Posterior vena cava (tissue), 2 donors: ENCODE measurements at places on chromosomes 4 and X. TPM values are rescaled to one million over a fixed set of nuclear protein-coding genes. Genes with fewer than 3 reads are reported as not detected.

DNA sequence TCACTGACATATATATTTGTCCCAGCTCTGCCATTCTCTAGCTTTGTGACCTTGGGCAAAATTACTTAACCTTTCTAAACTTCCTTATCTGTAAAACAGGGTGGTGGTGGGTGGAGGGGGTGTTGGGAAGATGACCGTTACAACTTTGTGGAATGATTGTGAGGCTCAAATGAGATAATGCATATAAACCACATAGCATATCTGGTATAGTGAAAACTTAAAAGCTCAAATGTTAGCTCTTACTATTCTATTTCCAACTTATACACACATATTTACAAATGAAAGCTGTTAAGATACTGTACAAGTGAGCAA lies 52.9 kb upstream of the HPRT1 start:
- DNase-seq = no peak

SLC4A4 gene
- 3.6 TPM for total RNA-seq

- no peak for DNase-seq
These were observed 18.4 kb downstream of the NLGN4X start for GRCh38 chrX:6210230-6210629.

- DNase-seq = no peak
These were observed 312.4 kb upstream of the PABPC5 start for GRCh38 chrX:91122151-91122694.

DNA sequence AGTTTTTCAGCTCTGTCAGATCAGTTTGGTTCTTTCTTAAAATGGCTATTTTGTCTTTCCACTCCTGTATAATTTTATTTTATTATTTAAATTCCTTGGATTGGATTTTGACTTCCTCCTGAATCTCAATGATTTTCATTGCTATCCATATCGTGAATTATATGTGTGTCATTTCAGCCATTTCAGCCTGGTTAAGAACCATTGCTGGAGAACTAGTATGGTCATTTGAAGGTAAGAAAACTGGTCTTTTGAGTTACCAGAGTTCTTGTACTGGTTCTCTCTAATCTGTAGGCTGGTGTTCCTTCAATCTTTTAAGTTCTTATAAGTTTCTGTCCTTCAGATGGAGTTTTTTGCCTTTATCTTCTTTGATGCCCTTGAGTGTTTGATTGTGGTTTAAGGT lies 815.5 kb downstream of the KLHL13 start:
- DNase-seq = no peak

- no peak for DNase-seq
These were observed at the start of gene KLKB1 for GRCh38 chr4:186227221-186227620. KLKB1 (plus strand) TSS chr4:186227507; CDS start chr4:186228196, 689 bp downstream.

PABPC5 gene
- 2.9 TPM for total RNA-seq

GRCh38 chr4:101708293-101709039 lies 82.1 kb upstream of the BANK1 start:
- no peak for DNase-seq

DNA sequence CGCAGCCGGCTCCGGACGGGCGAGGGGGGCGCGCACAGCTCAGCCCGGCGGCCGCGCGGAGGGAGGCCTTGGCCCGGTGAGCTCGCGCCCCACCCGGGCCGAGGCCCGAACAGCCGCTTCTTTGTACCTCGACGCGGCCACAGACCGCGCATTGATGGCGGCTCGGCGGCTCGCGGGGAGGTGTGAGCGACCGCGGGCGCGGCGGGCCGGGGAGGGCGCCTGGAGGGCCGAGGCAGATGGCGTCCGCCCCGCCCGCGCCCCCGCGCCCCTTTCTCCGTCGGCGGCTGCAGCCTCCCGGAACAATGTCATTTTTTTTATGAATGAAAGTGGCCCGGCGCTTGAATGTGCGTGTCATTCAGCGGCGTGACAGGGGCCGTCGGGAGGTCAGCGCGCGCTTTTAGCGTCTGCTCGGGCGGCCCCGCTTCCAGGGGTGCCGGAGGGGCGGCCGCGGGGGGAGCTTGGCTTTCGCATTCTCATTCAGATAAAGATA lies 1.8 kb downstream of the FGFR3 start:
- no peak for DNase-seq
